ENCODE measurements at places on chromosomes 11 and 22.

- no peak overlapping the region for H3K27ac ChIP-seq
- H3K36me3 ChIP-seq = no peaks in the 10 kb centered on the region
- DNase-seq = no peak
- H3K27me3 ChIP-seq = no peaks in the 10 kb centered on the region
- no peaks in the 10 kb centered on the region for H3K4me1 ChIP-seq
- H3K4me3 ChIP-seq = no peak overlapping the region
Observed at GRCh38 chr22:35563211-35563610, 22.6 kb downstream of the RASD2 start.

DNA sequence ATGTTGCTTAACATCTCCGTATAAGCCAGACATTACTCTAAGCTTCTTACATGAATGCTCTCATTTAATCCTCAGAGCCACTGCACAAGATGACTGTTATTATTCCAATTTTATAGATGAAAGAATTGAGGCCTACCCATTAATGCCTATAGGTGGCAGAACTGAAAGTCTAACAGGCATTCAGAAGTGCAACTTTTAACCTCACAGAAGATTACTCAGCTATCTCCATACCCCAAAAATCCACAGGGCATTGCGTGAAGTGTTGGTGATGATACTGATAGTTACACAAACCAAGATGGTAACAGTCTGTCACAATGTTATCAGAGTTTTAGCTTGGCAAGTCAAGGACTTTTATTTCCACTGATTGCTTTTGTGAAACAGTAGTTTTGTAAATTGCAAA is 130.5 kb downstream of the ARHGAP42 start:
- DNase-seq = no peak
- no peaks in the 10 kb centered on the region for H3K4me1 ChIP-seq
- H3K27me3 ChIP-seq = no peaks in the 10 kb centered on the region
- no peak overlapping the region for H3K4me3 ChIP-seq
- H3K36me3 ChIP-seq = no peaks in the 10 kb centered on the region
- H3K27ac ChIP-seq = no peak overlapping the region

DNA sequence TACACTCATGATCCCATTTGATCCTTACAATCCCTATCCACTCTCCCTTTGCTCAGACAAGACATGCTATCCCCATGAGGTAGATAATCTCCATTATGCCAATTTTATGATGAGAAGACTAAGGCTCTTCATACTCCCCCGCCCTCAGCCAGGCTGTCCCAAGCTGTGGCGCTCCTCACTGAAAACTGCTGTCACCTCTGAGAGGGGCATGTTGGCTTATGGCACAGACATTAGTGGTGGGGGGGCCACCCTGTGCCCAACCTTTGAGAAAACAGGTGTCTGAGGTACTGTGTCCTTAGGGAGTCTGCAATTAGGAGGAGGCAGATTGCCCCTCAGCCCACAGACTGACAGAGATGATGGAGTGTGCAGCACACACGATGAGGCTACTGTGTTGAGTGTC is 2.4 kb downstream of the DDTL start:
- H3K27me3 ChIP-seq = no peaks in the 10 kb centered on the region
- no peak for DNase-seq
- H3K27ac ChIP-seq = no peak overlapping the region
- H3K4me3 ChIP-seq = no peak overlapping the region

- H3K4me1 ChIP-seq = no peaks in the 10 kb centered on the region
- H3K36me3 ChIP-seq = no peaks in the 10 kb centered on the region
Observed at GRCh38 chr22:49525801-49526535, 301.7 kb downstream of the BRD1 start.

DNA sequence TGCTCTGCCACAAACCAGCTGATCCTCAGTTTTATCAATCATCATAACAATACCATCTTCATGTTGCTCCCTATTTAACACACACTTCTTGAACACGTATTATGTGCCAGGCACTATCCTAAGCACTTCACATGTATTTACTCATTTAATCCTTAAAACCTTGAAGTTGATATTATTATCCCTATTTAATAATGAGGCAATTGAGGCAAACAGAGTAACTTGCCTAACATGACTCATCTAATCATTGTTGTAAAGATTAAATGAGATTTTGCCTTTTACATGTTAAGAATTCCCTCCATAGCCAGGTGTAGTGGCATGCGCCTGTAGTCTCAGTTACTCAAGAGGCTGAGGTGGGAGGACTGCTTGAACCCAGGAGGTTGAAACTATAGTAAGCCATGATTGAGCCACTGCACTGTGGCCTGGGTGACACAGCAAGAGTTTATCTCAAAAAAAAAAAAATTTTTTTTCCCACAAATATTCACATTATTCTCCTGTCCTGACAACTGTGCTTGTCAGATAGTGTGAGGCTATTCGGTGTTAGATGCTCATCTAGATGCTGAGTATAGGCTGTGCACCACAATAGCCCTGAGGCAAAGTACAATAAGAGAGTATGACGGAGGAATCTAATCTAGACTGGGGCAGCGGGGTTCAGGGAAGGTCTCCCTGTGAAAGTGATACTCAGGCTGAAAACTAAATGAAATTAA is 13.4 kb downstream of the CKAP5 start:
- DNase-seq = no peak
- no peak overlapping the region for H3K27ac ChIP-seq
- no peaks in the 10 kb centered on the region for H3K36me3 ChIP-seq
- no peak overlapping the region for H3K4me3 ChIP-seq

Data from colonic mucosa (tissue), 4 donors.